D341Med (cell line): ENCODE measurements at places on chromosomes 11 and 22.

DNA sequence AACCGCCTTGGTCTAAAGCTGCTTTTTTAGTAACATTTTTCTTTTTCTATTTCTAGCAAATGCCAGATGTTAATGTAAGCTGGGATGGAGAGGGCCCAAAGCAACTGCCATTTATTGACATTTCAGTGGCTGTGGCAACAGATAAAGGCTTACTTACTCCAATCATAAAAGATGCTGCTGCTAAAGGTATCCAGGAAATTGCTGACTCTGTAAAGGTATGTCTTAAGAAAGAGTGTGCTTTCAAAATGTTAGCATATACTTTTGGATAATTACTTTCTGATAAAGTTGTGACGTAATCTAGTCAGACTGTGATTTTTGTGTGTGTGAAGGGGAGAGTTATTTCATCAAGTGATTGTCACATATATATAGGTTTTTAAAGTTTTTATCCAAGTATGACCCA, 68.1 kb downstream of the PDHX start:
- DNase-seq: no peak

- no peak for DNase-seq
These were observed 16.3 kb upstream of the SUSD2 start for GRCh38 chr22:24164940-24165339.

DNA sequence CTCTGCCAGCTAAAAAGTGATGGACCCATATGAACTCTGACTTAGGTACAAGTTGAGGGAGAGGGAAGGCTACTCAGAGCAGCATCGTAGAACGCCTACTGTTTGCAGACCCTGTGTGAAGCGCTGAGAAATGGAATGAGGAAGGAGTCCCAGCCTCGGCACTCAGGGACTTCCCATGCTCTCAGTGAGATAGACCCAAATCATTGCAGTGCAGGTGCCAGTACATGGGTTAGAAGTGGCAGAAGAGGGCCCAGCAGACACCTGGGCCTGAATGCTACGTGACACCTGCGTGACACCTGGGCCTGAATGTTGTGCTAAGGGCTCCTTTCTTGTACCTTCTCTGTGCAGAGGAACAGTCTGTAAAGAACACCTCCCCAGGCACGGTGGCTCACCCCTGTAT, 2.6 kb upstream of the PDGFB start:
- no peak for DNase-seq

DNA sequence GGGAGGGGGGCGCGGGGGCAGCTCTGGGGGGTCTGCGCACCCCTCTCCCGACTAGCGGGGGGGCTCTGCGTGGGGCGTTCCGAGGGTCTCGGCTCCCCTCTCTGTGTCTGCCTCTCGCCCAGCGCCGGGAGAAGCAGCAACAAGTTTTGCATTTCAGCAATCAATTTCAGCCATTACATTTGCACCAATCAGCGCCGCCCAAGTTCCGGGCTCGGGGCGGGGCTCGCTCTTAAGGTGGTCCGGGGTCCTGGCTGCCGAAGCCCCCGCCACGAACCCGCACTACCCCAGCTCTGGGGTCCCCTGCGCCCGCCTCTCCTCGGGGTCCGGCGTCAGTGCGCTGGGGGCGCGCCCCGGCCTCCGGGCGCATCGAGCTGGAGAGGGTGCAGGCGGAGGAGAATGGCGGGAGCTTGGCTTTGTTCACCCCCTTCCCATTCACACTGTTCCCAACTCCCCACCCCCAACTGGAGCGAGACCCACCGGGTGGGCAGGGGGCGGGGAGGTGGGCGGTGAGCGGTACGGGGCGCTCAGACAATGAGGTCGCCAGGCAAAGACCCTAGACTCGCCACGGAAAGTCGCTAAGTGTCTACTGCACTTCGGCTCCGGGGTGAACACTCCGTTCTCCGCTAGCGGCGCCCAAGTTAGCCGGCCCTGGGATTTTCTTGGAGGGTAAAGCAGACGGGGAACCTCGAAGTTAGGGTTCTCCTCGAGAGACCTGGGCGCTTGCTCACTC, at the start of gene MN1:
Gene MN1, minus strand, starts transcription at position 141 of the 730 bp plus-strand sequence. CDS start 1,213 bp downstream, outside the sequence.
- peak; percentile 59 for DNase-seq

- DNase-seq: no peak
These were observed 68.9 kb downstream of the C11orf65 start for GRCh38 chr11:108398439-108398838.

DNA sequence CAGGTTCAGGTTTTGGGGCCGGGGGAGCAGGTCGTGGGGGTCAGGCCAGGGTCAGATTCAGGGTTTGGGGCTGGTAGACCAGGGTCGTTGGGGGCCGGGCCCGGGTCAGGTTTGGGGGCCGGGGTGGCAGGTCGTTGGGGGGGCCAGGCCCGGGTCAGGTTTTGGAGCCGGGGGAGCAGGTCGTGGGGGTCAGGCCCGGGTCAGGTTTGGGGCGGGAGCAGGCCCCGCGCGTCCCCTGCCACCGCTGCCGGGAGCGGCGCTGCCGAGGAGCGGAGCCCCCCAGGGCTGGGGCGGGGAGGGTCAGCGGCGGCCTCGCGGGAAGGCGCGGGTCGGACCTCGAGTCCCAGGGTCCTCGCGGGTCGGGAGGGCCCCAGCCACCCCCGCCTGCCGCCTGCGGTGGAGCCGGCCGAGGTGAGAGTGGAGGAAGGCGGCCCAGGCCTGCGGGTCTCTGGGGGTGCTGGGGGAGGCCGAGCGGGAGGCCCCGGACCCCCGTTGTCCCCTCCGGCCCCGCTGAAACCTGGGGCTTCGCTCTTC, 535 bp downstream of the TRABD start:
- no peak for DNase-seq

GRCh38 chr11:36248436-36248835, 40.8 kb downstream of the COMMD9 start:
- DNase-seq: no peak

DNA sequence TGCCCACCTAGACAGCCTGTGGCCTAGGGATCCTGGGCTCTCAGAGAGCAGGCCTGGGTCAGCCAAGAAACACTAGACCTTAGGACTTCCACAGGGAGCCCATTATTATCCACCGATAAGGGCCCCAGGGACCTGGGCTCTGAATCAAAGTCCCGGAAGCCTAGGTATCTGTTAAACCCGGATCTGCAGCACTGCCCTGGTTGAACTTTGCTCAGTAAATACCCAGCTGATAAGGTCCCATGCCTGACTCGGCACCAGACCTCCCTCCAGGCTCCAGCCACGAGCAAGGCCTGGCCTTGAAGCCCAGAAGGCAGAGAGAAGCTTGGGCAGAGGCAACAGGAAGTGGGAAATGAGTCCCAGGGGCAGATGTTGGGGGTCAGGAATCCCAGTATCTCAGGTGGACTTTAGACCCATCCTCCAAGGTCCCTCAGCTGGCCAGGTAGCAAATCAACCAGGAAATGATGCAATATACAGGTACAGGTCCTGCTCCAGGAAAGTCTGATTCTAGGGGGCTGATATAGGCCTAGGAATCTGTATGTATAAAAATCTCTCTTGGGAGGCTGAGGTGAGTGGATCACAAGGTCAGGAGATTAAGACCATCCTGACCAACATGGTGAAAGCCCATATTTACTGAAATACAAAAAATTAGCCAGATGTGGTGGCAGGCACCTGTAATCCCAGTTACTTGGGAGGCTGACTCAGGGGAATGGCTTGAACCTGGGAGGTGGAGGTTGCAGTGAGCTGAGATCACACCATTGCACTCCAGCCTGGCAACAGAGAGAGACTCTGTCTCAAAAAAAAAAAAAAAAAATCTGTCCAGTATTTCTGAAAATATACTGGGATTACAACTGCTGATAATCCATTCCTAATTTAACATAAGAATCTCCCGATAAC, 18.7 kb downstream of the POU2AF1 start:
- no peak for DNase-seq

- DNase-seq: no peak
These were observed 720 bp downstream of the FAM118A start for GRCh38 chr22:45310331-45310976.

DNA sequence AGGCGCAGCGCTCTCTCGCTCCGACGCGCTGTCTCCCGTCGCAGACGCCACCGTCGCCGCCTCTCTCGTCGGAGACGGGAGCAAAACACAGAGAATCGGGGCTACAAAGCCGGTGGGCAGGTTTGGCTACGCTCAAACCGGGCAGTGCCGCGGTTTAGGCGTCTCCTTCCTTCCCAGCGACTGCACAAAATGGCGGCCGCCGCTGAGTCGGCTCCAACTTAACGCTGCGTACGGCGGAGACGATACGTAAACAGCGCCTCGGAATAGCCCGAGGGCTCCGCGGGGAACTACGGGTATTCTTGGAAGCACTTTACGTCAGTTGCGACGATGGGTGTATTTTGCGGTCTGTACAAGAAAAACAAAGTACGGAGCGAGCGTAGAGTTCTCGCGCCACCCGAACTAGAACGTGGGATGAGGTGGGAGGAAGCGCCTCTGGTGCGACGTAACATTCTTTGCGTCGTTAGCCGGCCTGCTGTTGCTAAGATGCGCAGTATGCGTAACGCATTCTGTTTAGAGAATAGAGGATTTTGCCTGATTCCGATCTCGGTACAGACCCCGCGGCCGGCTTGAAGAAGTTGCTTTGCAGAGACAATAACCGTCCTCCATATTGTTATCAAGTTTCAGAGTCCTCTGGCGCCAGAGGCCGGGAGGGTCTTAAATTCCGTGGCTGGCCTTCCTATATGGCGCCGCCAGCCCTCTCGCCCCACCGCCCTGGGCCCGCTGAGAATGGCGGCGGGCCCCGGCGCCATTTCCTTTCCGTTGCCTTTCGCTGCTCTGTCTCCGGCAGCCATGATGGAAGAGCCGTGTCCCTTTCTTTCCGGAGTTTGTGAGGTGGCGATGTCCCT, at the start of gene DDX17:
Gene DDX17, minus strand, starts transcription at position 194 of the 845 bp plus-strand sequence.
- peak; percentile 89 for DNase-seq

DNA sequence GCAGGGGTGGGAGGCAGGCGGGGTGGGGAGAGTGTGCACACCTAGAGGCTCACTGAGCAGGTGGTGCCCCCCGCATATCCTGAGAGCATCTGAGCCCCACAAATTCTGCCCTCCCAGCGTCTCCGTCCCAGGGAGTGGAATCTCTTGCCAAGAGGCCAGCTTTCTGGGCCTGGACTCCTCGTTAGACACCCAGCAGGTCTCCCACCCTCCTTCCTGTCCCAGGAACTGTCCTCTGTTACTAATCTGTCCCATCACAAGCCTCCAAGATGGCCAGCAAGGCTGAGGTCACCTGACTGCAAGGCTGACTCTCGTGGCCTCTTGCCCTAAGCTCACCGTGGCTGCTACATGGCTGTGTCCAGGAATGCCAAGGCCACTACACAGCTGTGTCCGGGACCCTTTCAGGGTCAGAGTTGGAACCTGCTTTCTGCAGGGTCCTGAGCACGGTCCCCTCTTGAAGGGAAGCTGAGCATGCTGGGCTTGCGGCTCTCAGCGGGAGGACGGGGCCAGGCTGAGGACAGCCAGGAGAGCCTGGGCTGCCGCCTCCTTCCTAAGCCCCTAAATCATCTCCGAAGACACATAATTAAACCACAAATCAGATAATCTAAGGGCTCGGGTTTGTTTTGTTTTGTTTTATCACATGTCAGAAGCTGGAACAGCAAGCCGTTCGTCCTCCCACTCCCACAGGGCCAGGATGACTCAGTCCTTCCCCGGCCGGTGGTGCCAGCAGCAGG, 1327.3 kb downstream of the TBC1D22A start:
- DNase-seq: no peak

DNA sequence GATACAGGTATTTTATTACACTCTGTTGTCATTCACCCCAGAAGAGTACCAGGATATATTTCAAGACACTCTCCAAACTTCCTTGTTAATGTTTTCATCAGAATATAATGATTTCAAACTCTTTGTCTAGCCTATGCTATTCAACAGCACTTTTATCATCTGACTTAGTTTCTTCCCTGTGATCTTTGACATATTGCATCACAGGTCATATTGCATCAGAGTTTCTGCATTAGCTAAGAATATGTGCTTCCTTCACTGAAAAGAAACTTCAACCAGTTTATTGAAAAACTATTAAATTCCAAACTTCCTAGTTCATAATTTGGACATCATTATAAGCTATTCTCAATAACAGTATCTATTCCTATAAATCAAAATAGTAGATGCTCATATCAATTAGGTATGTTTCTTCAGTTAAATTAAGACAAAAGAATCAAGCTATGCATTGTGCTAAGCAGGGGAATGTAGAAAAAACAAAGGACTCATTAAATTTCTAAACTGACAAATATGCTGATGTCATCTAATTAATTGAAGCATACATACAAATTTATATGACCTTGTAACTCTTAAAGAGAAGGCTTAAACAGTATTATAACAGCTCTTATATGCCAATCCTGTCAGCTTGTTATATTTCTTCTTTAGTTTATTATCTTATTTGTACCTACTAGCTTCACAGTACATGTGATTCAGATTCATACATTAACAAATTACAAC, 361.8 kb upstream of the LUZP2 start:
- no peak for DNase-seq

GRCh38 chr22:20569059-20570058, 61.9 kb downstream of the MED15 start:
- DNase-seq: no peak

DNA sequence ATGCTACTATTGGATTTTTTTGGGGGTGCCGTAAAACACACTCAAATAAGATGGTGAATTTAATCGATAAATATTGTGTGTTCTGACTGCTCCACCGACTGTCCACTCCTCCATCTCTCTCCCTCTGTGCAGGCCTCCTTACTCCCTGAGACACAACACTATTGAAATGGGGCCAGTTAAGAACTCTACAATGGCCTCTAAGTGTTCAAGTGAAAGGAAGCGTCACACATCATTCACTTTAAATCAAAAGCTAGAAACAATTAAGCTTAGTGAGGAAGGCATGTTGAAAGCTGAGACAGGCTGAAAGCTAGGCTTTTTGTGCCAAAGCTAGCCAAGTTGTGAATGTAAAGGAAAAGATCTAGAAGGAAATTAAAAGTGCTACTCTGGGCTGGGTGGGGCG, 156.7 kb downstream of the CTTN start:
- DNase-seq: no peak

- DNase-seq: no peak
These were observed 3.3 kb upstream of the KCNJ11 start for GRCh38 chr11:17391493-17392355.

GRCh38 chr22:37079668-37080171, 28.2 kb downstream of the KCTD17 start:
- DNase-seq: no peak

GRCh38 chr11:108703916-108704315, 39.0 kb downstream of the DDX10 start:
- no peak for DNase-seq

- DNase-seq: no peak
These were observed 23.3 kb downstream of the LRP5 start for GRCh38 chr11:68335683-68336082.

DNA sequence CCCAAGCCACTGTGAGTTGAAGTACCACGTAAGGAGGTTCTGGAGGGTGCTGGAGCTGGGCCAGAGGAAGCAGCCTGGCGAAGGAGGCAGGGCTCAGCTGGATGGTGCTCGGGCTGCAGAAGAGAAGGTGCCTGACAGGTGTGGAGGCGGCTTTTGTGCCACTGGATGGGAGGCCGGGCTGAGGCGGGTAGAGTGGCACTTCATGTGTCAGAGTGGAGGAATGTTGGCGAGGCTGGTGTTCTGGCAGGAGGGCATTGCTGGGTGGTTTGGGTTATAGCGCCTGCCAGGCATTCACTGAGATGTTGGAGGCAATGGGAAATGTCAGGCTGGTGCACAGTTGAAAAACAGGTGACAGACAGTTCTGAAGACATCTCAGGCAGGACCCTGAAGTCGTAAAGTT, 24.2 kb downstream of the UBE2L3 start:
- no peak for DNase-seq

- no peak for DNase-seq
These were observed 71.2 kb downstream of the CLPB start for GRCh38 chr11:72363112-72363511.
